ENCODE measurements at places on chromosomes 3 and 15. TPM values are rescaled to one million over a fixed set of nuclear protein-coding genes. Genes with fewer than 3 reads are reported as not detected.

Gene GRM2
- under 0.01 TPM for total RNA-seq

Gene PLSCR5
- total RNA-seq = not detected

Gene GASK1A
- not detected for total RNA-seq

GRCh38 chr3:116863270-116863770, 153.7 kb downstream of the TUSC7 start:
- DNase-seq = no peak

GRCh38 chr3:167148136-167148535, 232.0 kb downstream of the ZBBX start:
- DNase-seq = no peak

- no peak for DNase-seq
These were observed 400.4 kb upstream of the THBS1 start for GRCh38 chr15:39180483-39180933.

DNA sequence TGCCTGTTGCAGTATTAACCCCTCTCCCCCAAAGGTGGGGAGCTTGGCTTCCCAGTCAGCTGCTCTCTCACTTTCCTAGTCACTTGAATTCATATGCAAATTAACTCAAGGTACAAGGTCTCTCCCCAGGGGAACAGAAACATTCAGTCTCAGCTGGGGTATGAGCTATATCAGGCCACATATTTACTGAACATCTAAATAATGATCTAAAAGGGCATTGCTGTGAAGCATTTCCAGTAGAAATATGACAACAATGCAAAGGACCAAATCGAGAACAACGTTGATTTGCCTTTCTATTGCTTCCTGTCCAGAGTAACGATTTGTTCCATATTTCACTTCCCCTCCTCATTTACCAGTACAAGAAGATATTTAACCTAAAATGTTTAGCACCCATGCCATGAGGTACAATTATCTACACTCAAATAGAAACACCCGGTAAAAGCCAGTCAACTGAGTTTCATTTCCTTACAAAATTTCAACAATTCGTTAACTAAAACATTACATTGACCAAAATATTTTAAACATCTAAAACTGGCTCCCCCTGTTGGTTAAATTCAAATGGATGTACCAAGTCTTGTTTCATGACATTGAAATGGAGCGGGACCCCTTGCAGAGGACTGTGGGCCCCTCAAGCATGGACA, 36.5 kb upstream of the KLHL6 start:
- no peak for DNase-seq

- no peak for DNase-seq
These were observed 34.2 kb downstream of the CPN2 start for GRCh38 chr3:194316918-194317317.

- DNase-seq = no peak
These were observed 9.7 kb upstream of the LRRC15 start for GRCh38 chr3:194379231-194379630.

DNA sequence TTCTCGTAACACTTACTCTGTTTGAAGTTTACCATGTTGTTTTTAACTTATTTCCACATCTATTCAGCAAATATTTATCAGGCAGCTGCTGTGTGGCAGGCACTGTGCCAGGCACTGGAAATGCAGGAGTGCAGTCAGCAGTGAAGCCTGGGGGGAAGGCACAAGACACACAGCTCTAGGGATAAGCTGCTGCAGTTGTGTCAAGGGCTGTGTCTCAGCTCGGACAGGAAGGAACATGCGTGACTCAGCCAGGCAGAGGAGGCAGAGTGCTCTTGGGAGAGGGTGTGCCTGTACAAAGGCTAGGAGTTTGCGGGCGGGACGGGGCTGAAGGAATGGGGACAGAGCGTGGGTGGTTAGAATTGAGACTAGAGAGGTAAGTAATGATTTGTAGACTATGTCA, 24.7 kb downstream of the LYSMD4 start:
- DNase-seq = peak; percentile 63

DNA sequence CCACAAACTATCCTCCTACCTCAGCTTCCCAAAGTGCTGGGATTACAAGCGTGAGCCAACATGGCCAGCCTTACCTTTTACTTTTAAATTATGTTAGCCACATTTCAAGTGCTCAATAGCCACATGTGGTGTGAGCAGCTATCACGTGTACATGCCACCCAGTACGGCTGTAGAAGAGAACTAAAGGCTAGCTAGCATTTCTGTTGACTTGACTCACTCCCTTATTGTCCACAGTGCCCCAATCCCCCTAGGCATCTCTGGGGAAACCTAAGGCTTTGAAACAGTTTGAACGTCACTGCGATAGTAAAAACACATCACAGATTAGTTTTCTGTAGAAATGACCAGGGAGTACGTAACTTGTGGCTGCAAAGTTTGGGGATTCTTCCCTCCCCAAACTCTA, 12.0 kb downstream of the C15orf40 start:
- no peak for DNase-seq

DNA sequence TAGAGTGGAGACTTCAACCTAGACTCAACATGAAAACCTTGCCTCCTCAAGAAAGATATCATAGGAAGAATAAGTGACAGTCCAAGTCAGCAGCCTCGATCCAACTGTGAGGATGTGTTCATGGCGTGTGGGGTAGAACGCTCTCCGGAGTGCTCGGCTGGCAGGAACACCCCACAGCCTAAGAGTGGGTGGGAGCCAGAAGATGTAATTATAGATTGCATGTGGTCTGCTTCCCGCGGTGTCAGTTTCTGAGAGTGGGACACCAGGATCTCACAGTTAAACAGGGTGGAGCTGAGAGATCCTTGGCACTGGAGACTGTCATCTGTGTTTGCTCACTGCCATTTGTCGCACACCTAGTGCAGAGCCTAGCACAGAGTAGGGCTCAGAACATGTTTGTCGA, 158.0 kb downstream of the CTNNB1 start:
- no peak for DNase-seq

DNA sequence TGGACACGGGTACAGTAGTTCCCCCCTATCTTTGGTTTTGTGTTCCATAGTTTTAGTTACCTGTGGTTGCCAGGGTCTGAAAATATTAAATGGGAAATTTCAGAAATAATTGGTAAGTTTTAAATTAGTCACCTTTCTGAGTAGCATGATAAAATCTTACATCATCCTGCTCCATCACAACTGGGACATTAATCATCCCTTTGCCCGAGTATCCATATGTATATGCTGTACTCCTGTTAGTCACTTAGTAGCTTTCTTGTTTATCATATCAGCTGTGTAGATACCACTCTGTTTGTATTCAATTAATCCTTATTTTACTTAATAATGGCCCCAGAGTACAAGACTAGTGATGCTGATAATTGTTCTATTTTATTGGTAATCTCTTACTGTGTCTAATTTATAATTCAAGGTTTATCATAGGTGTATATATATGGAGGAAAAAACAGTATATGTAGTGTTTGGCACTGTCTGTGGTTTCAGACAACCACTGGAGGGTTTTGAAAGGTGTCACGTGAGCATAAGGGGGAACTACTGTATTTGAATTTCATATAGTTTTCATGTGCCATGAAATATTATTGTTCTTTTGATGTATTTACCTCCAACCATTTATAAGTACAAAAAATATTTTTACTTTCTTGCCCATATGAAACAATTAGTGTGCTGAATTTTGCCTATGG, 41.4 kb downstream of the CTDSPL2 start:
- DNase-seq = no peak

DNA sequence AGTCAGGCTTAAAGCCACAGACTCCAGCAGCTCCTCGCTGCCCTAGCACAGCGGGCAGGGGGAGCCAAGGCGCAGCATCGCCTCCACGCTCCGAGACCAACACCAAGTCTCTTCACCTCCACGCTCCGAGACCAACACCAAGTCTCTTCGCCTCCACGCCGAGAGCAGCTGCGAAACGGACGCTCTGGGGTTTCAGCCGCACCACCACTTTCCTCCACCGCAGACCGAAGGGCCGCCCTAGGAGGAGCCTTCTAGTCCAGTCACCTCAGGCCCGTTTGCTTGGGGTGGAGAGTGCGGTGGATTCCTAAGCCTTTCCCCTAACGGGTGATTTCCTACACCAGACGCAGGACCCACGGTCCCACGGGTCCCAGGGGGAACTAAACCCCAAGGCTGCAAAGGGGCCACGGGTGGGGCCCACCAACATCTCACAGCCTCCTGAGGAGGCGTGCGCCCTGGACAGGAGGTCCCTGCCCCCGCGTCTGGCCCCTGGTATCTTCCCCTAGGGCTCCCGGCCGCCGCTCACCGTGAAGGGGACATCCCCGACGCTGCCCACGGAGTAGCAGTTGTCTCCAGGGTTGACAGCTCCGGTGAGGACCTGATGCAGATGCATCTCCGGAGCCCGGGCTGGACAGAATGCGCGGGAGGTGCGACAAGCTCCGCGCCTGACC, 501 bp downstream of the DMXL2 start:
- DNase-seq = no peak

- DNase-seq = no peak
These were observed 188.3 kb upstream of the CNTN4 start for GRCh38 chr3:1910322-1910721.
